ENCODE measurements at places on chromosomes 1 and 21.
A peak's percentile ranks its signal among the peaks of the same experiment; 100 is the strongest.

DNA sequence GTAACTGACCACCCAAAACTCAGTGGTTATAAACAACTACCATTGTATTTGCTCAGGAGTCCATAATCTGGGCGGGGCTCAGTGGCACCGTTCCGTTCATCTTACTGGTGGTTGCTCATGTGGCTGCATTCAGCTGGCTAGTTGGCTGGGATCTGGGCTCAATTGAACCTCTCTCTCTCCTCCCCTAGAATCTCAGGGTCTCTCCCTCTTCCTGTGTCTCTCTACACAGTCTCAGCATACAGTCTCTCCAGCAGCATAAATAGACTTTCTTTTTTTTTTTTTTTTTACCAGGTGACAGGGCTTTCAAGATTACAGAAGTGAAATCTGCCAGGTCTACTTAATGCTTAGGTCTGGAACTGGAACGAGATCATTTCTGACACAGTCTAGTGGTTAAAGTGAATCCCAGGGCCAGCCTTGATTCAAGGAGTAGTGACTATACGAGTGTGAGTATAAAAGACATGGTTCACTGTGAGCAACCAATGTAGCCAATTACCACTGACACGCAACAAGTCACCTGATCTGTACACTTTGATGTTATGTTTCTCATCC is 193.7 kb upstream of the ESRRG start:
- DNase-seq: no peak

DNA sequence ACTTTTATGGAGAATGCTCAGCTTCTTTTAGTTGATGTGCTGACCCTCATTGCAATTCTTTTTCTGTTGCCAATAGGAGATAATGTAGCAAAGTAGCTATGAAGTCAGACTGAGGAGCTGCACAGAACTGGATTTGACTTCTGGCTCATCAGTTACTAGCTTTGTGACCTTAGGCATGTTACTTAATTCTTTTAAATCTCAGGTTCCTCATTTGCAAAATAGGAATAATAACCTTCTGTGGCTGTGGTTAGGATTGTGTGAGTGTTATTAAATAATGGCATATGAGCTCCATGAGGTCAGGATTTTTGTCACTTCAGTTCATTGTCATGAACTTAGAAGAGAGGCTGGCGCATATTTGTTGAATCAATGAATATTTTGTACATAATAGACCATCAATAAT is 237.6 kb upstream of the SGIP1 start:
- DNase-seq: no peak

DNA sequence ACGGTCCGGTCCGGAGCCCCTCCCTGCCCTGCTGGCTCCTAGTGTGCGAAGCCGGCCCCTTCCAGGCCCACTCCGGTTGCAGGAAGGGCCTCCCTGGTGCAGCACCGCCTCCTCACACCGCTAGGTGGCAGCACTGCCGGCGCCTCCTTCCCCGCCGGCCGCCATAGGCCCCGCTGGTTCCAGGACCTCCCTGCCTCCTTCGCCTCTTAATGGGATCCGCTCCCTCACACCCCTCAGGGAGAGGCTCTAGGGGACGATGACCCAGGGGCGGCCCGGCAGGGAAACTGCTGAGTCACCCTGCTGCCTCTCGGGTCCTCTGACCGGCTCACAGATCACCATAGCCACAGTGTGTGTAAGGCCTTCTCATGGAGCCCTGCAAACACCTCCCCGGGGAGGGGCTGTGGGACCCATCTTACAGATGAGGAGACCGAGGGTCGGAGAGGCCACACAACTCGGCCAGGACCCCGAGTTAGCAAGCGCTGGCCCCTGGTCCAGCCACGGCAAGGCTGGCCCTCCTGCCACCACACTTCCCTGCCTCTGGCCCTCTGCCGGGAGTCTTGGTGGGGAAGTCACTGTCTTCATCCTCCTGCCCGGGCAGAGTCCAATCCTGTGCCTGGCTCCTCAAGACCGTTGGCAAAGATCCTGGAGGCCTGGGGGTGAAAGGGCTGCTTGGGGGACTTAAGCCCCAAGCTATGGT is 1.6 kb upstream of the AJAP1 start:
- peak; percentile 30 for DNase-seq

GRCh38 chr1:62593825-62594394 is 3.4 kb upstream of the ANGPTL3 start:
- no peak for DNase-seq

GRCh38 chr1:3292051-3292722 is 162.3 kb upstream of the ARHGEF16 start:
- DNase-seq: no peak

- no peak for DNase-seq
Observed at GRCh38 chr1:108645564-108646184, 15.2 kb downstream of the HENMT1 start.

DNA sequence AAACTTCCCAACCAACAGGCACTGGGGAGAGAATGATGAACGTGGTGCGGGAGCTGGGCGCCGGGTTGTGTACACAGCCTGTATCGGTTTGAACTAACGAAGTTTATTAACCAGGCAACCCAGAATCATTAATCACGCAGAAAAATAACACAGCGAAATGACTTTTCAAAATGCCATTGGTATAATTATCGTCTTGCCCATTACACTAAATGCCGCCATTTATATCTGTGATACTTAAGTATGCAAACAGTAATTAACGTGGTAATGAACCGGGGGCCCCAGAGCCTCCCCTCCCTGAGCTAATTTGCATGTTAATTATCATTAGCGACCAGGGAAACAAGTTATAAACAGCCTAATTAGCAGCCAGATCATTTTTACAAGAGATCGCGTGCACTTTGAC is 5.1 kb upstream of the TTC34 start:
- DNase-seq: no peak

DNA sequence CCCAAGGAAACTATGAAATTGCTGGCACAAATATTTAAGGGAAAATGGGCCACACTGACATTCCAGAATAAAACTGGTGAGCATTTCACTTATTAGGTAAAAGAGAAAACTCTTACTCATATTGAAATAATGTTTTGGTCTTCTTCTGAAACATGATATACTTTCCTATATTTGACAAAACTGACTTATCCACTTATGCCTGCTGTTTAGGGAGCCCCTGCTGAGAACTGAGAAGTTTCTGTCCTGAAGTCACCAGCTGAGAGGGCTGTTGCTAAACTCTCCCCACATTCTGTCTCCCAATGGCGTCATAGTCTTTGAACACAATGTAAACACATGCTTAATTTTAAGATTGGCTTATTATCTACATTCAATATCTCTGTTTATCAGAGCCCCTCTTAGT is 46.8 kb upstream of the ZC3H11B start:
- DNase-seq: no peak

GRCh38 chr1:13514821-13515220 is 1.0 kb upstream of the LRRC38 start:
- DNase-seq: no peak

- DNase-seq: peak; percentile 62
Observed at GRCh38 chr1:17125756-17126237, 6.5 kb upstream of the PADI2 start.

DNA sequence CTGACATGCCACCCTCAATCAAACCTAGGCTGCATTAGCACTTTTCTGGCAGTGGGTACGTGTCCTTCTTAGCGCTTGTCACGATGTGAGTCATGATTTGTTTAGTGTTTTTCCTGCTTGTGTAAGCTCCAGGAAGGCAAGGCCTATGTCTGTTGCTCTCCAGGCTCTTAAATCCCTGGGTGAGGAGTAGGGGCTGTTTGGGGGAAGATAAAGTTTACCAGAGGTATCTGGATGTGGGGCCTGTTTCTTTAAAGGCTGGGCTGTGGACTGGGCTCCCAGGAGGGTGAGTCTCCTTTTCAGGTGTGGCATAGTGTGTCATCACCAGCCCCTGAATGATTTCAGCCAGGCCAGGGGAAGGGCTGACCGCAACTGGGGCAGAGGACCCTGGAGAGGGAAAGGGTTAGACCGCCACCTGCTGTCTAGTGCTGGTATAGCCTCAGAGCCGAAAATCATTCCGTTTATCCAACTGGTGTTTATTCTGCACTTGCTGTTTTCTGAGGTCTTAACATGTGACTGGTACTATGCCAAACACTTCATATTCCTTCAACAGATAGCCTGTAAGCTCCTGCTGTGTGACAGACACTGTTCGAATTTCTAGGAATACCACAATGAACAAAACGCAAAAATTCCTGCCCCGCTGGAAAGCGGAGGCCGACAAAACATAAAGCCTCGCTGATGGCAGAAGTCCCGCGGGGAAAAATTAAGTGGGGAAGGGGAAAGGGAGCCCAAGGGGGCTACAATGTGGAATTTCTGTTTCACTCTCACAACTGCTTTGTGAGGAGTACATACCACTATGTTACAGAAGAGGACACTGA is 9.7 kb downstream of the SERINC2 start:
- peak; percentile 26 for DNase-seq

GRCh38 chr1:241518476-241519307 is 863 bp downstream of the FH start:
- DNase-seq: peak; percentile 18

DNA sequence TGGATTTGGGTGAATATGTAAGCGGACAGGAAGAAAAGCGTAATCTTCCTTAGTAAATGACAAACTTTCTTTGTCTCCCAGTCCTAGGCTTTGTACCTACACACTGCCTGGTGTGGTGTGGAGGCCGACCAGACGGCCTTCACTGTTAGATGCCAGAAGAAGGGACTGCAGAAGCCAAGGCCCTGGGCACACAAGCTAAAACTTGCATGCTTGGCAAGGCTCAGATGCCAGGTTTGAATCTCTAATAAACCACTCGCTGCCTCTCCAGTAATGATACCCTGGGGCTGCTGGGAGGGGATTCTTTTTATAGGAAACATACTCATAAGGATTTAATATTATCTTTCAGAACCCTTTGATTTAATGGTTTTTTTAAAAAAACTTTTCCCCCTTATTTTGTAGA is 263.8 kb downstream of the PTPRC start:
- DNase-seq: no peak

GRCh38 chr1:14704846-14705245 is 106.4 kb downstream of the KAZN start:
- DNase-seq: no peak

- no peak for DNase-seq
Observed at GRCh38 chr1:94302497-94302896, 65.1 kb upstream of the ARHGAP29 start.

DNA sequence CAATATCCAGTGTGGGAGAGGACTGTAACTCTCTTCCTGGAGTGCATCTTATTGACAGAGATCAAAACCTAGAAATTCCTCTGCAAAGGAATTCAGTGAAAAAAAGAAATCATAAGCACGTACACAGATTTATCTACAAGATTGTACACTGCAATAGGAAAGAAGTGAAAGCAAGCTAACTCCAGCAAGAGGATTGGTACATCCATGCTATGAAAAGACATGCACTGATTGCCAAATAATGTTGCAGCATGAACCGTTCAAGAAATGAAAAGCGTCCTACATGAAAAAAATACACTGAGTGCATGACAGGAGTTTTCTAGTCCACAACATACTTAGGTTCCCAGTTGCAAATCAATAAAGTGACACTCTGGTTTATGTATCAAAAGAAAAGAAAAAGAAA is 1.9 kb upstream of the MGST3 start:
- DNase-seq: no peak

DNA sequence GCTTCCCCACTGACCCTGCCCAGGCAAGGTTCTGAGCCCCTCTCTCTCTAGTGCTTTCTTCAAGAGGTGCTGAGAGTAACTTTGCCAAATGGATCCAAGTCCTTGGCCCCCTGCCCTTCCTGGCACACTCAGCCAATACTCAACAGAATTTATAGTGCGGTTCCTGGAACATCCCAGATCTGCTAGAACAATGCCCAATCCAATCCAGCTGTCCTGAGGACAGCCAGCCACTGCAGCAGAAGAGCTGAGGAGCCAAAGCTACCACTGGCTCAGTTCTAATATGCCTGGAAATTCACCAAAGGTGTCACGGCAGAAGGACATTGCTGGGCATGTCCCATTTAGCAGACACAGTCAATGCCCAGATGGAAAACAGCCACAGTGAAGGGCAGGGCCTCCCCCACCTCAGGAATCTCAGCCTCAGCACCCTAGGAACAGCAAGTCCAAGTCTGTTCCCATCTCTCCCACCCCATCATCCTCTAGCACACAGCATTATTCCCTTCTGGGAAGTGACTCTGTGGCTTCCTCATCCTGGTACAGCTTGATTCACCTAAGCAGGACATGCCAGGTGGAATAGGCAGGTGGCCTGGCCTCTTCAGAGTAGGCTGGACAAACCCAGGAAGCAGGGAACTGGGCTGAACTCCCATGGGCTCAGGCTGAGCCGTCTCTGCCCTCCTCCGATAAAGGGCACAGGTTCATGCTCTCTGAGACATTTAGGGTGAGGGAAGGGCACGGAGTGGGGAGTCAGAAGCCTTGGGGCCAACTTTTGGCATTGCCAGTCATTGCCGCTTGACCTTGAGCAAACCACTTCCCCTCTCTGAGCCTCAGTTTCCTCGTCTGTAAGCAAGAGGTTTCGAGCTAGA is 24.6 kb downstream of the PMVK start:
- no peak for DNase-seq

GRCh38 chr1:223110952-223111351 is 32.1 kb downstream of the TLR5 start:
- no peak for DNase-seq

All from activated T-helper 1 cell treated with anti-CD3 and anti-CD28 coated beads, Interleukin-12 subunit alpha, Interleukin-12 subunit beta, Interleukin-2, Interleukin-4 antibody, amounts not matched to agents 30 ng/mL and 10 ng/mL and 1 ng/mL, durations not matched to agents 14 hours and 24 hours and 36 hours (primary cell).